ENCODE measurements at places on chromosomes 1 and 21.

DNA sequence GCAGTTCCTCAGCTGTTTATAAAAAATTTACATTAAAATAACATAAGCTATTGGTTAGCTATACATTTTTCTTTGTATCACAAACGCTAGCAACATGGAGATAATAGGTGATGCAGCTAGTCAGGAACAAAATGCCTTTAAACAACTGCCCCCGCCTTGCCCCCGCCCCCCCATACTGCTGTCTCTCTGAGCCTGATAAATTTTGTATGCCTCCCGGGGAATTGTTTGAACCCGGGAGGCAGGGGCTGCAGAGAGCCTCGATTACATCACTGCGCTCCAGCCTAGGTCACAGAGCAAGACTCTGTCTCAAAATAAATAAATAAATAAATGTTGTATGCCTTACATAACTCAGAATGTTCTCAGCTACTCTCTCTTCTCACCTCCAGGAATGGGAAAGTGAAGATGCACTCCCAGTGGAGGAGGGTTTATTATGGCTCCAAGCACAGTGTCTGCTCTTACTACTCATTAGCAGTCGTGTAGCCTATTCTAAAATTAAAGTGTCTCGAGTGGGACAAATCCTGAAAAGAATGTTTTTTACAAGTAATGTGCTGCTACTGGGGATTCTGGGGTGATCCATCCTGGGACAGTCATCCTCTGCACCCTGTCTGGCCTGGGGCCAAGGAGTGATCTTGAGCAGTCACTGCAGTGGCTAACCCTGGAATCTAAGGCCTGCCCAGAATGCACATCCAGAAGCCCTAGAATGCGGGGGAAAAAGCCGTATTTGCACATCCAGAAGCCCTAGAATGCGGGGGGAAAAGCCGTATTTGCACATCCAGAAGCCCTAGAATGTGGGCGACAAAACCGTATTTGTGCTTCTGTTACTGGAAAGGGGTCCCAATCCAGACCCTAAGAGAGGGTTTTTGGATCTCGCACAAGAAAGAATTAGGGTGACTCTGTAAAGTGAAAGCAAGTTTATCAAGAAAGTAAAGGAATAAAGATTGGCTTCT lies 39.4 kb upstream of the ZNF496 start:
- peak; percentile 18 for DNase-seq

DNA sequence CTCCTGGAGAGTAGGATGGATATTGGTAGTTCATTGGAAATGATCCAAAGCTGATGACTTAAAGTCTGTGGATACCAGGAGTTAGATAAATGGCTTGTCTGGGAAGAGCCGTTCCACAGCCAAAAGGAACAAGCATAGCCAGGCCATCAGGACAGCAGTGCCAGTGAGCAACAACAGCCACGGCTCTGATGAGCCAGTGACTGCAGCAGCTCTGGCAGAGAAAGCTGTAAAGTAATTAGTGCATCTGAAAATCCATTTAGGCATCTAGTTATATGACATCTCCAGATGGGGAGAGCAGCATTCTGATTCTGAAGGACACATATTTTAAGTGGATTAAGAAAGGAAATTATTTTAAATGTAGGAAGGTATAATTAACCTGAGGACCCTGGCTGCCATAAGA lies 256.2 kb upstream of the PLXNA2 start:
- no peak for DNase-seq

DNA sequence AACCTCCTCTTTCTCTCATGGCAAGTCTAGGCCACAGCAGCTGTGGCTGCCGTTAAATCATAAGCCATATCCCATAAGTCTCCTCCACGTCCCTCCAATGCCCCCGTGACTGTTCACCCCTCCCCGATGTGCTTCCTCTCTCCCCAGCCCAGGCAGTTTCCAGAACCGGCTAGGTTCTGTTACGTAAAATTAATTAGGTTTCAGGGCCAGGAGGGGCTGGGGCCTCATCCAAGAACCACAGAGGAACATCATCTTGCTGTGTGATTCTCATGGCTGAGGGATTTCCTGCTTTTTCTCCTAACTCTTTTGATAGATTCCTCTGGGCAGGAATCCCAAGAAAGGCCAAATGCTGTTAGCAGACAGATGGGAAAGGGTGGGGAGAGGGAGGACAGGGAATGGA lies 141.8 kb upstream of the AJAP1 start:
- peak; percentile 20 for DNase-seq

DNA sequence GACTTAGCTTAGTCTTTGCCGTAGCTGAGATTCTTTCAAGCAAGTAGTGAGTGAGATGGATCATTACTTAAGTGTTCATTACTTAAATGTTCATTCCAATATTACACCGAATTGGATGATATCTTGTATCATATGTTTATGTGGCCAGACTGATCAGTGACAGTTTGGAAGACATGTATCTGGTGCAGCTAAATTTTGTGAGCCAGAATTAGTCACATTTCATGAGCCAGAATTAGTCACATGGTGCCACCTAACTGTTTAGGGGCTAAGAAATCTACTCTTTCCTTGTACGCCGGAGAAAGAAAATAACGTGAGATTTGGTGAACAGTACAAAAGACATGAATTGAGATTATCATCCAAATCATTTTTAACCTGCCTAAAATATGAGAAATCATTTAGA lies 355.6 kb downstream of the USP25 start:
- no peak for DNase-seq

DNA sequence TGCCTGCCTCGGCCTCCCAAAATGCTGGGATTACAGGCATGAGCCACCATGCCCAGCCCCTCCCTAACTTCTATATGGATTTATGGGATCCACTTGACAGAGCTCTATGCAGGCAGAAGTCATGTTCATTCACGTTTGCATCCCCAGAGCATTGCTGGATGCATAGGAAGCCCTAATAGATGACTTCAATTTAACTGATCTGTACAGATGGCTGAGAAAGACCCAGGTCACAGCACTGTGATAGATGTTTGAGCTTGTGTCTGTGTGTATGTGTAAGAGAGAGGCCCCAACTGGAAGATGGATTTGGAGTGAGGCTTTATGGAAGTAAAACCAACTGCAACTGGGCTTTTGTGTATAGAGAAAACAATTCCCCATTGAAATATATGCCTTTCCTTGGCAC lies 30.9 kb upstream of the PLXNA2 start:
- DNase-seq = no peak

DNA sequence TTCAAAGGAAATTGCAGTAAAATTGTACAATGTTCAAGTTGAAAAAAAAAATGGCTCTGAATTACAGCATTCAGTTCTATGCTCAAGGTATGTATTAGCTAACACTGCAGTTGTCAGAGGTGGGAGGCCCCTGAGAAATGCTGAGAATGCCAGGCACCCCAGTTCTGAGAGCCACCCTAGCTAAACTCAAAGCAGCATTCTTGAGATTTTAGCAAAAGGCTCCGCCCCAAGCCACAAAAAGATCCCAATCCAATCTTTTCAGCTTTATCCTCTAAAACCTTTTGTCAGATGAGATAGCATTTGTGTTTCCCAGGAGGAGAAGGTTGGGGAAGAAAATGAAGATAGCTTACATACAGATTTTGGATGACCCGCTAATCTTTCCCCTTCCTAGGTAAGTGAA lies 68.8 kb downstream of the SMYD2 start:
- no peak for DNase-seq

GRCh38 chr1:19606817-19607642 lies 37.1 kb upstream of the NBL1 start:
- DNase-seq = no peak

GRCh38 chr1:215793180-215793579 lies 226.1 kb downstream of the KCTD3 start:
- no peak for DNase-seq

GRCh38 chr1:197327776-197328364 lies 59.8 kb downstream of the CRB1 start:
- no peak for DNase-seq

DNA sequence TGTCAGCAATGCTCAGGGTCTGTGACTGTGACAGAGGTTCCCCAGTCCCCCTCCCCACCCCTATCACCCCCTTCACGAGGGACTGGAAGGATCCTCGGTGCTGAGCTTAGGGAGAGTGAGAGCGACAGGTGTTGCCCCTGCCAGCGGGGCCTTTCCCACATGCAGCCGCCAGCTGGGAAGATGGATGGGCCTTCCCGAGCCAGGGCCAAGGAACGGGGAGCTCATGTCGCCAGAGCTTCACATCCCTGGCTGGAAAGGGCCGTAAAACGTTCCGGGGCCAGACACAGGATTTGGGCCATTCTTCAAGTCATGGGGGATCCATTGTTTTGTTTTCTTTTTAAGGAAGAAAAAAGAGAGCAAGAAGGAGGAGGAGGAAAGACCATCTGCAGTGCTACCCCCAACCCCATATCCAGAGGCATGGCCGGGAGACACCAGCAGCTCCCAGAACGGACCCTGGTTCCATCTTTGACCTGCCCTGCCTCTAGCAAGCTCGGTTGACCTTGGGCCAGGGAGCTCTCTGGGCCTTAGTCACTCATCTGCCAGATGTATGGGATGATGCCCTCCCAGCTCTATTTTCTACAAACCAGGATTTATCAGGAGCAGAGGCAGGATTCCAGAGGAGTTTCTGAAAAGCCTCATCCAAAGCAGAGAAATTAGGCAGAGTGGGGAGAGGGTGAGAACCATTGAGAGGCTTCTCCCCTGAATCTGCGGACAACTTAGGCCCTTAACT lies 54.1 kb downstream of the TAS1R2 start:
- DNase-seq = no peak

DNA sequence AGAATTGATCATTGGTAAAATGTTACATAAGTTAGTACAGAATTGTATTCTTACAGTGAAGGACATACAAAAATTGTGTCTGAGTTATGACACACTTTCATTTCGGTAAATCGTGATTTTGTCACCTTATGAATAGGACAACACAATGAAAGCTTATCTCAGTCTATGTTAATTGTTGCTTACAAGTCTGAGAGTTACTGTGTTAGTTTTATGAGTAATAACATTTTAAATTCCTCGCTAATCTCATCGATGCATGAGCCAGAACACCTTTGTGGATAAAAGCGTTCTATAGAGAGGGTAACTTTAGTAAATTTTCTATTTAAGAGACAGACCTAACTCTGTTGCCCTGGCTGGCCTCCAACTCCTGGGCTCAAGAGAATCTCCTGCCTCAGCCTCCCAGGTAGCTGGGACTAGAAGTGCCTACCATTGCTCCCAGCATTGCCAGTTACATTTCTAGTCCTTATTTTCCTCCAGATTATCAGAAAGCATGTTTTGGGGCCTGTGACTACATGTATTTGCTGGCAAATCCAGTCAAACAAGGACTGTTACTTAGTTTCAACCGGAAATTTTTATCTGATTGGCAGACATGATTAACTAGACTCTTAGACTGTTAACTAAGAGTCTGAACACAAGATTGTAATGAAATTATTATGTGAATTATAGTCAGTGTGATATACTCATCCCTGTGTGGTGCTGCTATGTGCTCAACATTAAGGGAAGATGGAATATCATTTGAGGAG lies 3.0 kb downstream of the PRRC2C start:
- DNase-seq = peak; percentile 19

DNA sequence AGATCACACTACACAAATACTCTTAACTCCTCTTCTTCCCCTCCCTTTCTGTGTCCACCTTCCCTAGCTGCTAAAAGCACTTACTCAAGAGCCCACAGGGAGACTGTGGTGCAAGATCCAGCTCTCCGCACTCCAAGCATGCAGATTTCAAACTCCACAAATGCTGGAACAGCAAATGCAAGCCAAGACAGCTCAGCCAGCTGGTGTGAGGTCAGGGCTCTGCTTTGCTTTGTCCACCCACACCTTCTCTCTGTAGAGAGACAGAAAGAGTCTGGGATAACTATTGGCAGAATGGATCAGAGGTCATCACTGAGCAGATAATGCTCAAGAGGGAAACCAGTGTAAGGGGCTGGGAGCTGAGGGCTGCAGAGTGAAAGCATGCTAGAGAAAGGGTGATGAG lies 45.2 kb upstream of the DPT start:
- DNase-seq = no peak

DNA sequence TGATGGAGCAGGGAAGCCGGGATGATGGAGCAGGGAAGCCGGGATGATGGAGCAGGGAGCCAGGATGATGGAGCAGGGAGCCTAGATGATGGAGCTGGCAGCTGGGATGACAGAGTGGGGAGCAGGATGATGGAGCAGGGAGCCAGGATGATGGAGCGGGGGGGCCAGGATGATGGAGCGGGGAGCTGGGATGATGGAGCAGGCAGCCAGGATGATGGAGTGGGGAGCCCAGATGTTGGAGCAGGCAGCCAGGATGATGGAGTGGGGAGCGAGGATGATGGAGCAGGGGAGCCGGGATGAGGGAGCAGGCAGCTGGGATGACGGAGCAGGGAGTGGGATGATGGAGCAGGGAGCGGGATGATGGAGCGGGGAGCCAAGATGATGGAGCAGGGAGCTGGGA lies 16.0 kb downstream of the GALNT2 start:
- no peak for DNase-seq

DNA sequence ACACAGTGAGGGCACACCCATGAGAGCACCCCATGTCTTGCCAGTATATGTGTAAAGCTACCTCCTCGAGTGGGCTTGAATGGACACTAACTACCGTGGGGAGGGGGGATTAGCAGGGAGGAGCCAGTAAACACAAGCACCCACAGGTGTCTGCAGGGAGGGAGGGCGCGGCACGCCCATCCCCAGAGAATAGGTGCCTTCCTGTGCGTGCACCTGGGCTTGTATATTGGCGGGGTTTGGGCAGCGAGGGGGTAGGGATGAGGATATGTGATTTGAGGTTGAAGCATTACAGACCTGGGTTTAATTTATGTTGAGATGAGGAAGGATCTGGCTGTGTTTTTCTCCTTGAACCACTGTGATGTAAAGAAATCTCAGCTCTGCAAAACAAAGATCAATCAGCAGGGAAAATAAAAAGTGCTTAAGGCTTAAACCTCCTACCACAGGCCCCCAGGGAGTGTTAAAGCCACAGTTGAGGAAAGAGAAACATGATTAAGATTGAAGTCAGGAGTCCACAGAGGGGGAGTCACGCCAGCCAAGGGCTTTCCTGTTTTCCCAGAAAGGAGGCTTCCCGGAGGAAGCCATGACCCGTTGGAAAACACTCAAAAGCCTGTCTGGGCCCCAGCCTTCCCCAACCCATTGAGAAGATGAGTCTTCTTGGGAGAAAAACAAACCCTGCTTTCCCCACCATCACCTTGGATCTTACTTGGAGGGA lies 80.0 kb downstream of the CAMK2N1 start:
- DNase-seq = no peak

DNA sequence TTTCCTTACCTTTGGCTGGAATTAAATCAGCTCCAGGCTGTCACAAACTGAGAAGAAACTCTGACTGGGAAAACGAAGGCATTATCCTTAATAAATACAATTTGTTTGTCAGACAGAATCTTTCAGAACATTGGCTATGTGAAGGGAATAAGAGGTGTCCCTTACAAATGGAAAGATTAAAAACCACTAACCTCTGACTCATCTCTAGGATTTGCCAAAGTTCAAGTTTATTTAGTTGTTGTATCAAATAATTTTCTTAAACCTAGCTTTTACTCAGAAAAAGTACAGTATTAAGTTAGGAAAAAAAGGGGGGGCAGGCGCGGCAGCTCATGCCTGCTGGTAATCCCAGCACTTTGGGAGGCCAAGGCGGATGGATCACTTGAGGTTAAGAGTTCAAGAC lies 15.7 kb downstream of the SERTAD4 start:
- no peak for DNase-seq

- no peak for DNase-seq
Measured at GRCh38 chr1:162136760-162137159, 67.3 kb downstream of the NOS1AP start.
